Ecto neural progenitor cell (in vitro differentiated cells): ENCODE measurements at places on chromosomes 12 and 14.
A peak's percentile ranks its signal among the peaks of the same experiment; 100 is the strongest.

DNA sequence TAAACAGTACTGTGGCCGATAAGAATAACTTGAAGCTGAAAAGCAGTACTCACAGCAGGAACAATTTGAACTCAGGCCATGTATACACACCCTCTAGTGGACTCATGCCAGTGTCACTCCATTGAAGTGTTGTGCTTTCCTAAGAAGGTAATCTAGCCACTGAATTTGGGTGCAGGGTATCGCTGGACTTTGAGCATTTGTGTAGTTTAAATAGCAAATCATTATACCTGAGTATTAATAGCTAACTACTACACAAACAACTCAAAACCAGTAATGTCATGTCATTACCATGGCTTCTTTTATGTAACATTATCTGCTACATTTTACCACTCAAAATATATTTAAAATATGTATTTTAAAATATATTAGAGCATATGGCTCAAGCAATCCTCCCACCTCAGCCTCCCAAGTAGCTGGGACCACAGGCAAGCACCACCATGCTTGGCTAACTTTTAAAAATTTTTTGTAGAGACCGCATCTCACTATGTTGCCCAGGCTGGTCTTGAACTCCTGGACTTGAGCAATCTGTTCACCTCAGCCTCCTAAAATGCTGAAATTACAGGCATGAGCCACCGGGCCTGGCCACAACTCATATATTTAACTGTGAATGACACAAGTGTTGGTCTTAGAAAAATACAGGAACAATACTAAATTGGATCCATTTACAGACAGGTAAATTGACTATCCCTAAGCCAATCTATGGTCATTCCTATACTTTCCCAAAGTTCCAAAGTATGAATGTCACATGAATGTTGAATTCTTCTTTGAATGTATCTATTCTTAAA is 25.6 kb upstream of the ARID4A start:
- DNase-seq = no peak

GRCh38 chr14:72736786-72737559 is 156.9 kb downstream of the DPF3 start:
- no peak for DNase-seq

DNA sequence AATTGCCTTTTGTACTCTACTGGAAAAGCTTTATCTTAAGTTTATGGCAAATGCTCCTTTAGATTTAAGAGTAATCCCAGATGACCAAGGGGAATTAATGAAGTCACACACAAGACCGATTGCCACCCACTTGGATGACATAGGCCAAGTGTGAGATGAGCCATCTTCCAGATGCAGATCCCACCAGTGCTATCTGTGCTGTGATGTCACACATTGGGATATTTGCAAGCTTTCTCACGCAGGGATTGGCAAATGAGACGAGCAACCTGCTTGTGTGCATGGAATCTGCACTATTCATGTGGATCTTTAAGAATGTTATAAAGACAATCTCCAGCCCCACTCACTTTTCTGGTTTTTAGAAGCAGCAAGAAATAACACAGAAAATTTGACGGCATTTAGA is 602.1 kb upstream of the TMEM132C start:
- no peak for DNase-seq

DNA sequence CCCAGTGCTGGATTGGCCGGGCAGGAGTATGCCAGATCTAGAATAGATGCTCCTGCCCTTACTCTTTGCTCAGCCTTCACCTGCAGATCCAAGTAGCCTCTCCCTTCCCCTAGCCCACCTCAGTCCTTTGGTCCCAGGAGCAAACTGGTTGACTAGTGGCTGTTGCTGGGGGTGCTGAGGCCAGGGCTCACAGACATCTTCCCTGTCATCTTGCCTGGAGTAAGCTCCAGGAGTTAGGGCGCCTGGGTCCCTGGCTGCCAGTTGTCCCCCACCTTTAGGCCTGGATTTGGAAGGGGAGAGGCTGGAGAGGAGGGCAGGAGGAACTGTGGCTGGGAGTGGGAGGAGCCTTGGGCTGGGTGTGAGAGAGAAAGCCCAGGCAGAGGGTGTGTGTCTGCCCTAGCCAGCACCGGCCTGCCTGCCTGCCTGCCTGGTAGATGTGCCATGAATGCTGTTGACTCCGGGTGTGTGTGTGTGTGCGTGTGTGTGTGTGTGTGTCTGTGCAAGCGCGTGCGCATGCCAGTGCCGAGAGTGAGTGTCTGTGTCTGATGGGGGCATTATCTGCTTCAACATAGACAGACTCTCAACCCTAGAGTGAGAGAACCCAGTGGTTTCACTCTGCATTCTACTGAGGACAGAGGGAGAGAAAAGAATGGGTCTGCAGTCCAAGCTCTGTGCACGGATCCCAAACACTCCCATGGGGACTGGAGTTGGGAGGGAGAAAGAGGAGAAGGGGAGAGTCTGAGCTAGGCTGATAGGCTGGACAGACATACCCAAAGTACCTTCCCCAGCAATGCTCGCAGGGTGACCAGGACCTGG is 845 bp upstream of the RARG start:
- DNase-seq = peak; percentile 76

DNA sequence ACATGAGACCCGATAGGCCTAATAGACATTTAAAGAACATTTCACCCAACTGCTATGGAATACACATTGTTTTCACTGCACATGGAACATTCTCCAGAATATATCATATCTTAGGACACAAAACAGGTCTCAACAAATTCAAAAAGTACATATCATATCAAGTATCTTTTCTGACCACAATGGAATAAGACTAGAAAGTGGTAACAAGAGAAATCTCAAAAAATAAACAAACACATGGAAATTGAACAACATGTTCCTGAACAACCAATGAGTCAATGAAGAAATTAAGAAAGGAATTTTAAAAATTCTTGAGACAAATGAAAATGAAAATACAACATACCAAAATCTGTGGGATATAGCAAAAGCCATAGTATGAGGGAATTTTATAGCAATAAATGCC is 208.1 kb downstream of the PTPRO start:
- no peak for DNase-seq

GRCh38 chr14:64149921-64150320 is 144.2 kb downstream of the ESR2 start:
- DNase-seq = no peak

DNA sequence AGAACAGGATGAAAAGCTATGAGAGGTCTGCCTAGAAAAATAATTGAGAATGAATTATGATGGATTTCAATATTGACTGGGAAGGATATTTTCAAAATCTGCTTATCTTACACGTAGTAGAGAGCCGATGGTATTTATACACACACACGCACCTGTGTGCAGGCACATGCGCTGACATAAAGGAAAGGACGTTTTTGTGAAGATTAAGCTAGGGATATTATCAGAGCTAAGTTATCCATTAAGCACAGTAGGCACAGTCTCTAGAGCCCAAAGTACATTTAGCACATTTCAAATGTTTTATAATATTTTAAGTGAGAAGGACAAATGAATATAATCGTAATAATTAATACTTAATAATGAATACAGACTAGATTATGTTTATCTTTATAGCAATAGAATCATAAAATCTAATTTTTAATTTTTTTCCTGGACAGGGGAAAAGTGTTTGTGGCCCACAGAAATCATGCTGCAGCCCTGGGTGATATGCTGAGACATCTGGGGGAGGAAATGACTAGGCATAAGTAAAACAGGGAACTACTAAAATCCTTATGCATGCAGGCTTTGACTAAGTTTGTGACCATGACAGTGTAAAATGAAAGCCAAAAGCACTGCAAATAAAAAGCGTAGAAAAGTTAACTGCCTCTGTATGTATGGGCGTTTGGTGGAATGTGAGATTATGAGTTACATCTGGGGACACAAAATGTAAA is 146.1 kb downstream of the KITLG start:
- DNase-seq = no peak

DNA sequence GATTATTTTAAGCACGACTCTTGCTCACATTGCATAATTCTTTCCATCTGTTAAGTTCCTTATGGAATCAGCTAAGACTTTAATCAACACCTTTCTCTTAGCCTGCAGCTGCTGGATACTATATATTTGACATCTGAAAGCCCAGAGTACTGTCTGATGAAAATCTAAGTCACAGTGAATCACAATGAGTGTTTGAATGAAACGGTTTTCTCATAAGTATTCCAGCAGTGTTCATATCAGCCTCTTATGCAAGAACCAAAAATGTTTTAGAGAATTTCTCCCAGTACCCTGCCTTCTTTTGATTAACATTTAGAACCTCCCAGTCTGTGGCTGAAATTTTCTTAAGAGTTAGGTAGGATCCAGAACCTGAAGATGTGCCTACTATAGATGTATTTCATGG is 55.6 kb downstream of the FRMD6 start:
- no peak for DNase-seq

GRCh38 chr14:102321456-102322422 is 2.2 kb downstream of the ZNF839 start:
- DNase-seq = no peak

DNA sequence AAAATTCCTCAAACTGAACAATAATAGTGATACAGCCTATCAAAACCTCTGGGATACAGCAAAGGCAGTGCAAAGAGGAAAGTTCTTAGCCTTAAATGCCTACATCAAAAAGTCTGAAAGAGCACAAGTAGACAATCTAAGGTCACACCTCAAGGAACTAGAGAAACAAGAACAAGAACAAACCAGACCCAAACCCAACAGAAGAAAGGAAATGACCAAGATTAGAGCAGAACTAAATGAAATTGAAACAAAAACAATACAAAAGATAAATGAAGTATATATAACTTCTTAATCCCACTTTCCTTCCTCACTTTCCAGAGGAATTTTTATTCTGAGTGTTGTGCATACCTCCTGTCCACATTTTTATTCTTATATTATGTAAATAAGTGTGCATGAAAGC is 192.0 kb downstream of the FUT8 start:
- DNase-seq = no peak

- no peak for DNase-seq
These were observed 9.1 kb upstream of the LDHB start for GRCh38 chr12:21666722-21667121.

DNA sequence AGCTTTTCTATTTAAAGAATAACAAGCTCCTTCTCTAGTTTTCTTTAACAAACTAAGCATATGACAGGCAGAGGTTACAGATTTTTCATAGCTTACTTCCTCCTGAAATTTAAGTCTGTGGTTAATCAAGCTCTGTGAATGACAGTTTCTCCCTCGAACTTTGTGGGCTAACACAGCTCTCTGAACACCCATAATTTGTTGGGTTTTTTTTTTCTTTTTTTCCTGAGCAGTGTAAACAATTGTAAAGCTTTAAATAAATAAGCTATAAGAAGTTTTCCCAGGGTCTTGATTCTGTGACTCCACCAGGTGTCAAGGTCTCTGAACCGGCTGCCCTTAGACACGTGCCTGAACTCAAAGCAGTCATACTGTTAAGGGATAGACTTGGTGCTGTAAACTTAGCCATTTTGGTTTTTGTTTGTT is 128.1 kb upstream of the AMIGO2 start:
- DNase-seq = no peak

- DNase-seq = no peak
These were observed 14.5 kb upstream of the KICS2 start for GRCh38 chr12:64236549-64236948.

DNA sequence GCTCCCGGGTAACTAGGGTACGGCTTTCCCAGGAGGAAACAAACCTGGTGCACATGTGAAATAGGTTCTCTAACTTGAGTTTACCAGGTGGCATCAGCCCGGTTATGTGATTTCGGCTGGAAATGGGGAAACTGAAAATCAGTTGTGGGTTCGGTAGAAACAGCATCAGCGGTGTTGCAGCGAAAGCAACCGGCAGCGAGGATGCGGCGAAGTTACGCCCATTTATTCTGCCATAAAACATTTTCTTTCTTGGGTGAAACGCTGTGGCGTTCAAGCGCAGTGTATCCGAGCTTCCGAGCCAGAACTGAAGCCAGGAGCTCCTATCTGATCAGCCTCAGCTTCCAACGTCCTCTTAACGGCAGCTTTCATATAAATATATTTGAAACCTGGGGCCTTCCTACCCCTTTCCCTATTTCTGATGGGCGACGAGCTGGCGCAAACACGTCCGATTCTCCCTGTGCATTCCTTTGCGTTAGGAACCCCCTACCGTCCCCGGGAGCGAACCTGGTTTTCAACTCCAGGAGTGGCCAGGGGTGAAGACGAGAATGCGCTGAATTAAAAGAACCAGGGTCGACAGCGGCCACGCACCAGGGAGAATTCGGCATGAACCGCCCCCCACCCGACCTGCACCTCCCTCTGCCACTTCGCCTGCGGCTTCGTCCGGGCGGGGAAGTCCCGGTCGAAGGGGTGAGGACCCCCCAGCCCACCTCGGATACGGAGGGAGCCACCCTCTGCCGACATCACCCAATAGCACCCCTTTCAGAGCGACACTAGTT is 1.6 kb downstream of the DPF3 start:
- DNase-seq = peak; percentile 62

- no peak for DNase-seq
These were observed 303.3 kb downstream of the DPF3 start for GRCh38 chr14:72590577-72590976.

GRCh38 chr14:102434647-102435175 is 72.0 kb downstream of the TECPR2 start:
- DNase-seq = no peak

DNA sequence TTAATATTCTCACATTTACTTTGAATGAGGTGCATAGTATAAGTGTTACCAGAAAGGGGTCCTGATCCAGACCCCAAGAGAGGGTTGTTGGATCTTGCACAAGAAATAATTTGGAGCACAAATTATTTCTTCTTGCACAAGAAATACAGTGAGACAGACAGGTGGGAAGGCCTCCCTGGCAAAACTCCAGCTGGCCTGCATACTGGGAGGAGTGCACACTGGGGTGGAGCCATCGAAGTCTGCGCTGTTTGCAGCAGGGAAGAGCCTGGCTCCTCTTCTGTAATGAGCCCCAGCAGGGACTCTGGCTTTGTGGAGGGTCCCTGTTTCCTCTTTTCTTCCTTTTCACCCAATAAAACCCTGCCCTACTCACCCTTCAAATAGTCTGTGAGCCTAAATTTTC is 141.6 kb downstream of the GLT1D1 start:
- no peak for DNase-seq

DNA sequence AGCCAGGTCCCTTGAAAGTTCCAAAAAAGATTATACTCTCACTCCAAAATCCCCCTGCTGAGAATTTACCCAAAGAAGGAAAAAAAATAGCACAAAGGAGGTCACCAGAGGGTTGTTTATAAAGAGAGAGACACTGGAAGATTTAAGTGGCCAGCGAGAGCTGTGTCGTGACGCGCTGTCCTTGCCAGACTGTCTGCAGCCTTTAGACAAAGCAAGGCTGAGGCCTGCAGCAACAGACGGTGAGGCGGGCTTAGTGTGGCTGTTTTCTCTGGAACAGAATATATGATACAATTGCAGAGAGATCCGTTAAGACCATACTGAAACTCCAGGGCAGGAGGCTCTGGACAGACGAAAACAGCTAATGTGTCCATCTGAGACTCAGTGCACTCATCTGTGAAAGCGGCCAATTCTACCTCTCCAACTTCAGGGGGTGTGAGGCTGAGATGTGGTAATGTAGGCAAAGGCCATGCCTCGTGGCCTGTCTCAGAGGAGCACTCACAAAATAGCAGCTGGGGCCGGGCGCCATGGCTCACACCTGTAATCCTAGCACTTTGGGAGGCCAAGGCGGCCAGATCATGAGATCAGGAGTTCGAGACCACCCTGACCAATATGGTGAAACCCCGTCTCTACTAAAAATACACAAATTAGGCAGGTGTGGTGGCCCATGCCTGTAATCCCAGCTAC is 36.2 kb downstream of the ANAPC7 start:
- no peak for DNase-seq
